ENCODE measurements at places on chromosomes 11 and 22.

GRCh38 chr11:32451808-32452207, 16.5 kb upstream of the WT1 start:
- no peak for DNase-seq

GRCh38 chr11:4433856-4434255, 15.2 kb upstream of the OR52K2 start:
- DNase-seq = no peak

DNA sequence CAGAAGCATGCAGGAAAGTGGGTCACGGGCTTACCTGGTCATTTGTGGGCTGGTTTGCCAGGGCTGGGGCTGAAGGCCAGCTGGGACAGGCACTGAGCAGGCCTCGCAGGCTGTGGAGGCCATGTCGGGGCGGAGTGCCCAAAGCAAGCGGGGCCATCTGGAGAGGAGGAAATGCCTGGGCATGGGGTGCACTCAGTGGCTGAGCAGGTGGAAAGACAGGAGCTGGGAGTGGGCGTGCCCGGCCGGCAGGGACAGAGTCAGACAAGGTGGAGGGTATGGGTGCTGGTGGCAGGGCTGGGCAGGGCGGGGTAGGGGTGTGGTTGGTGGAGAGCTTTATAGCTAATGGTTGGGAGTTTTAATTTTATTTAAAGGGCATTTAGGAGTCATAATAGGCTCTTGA, 27.4 kb downstream of the DAGLA start:
- no peak for DNase-seq

GRCh38 chr11:33461369-33462125, 204.4 kb downstream of the HIPK3 start:
- no peak for DNase-seq

GRCh38 chr22:19515654-19516377, 8.4 kb downstream of the CLDN5 start:
- no peak for DNase-seq

GRCh38 chr11:124875401-124875800, 10.2 kb downstream of the ROBO3 start:
- DNase-seq = no peak

DNA sequence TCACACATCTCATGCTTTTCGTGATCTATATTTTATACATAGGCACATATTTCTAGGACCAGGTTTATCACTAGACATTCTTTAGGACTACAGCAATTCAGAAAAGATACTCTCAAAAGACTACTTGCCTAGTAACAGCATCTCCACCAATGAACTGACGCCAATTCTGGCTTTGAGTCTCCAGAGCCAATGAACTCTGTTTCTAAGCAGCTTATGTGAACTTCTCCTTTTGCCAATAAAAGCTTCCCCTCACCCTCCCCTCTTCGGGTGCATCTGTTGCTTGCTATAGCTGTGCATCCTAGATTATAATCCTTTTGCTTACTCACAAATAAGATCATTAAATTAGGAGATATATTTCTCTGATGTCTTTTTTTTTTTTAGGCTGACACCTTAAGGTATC, 11.4 kb upstream of the ANKK1 start:
- DNase-seq = no peak

DNA sequence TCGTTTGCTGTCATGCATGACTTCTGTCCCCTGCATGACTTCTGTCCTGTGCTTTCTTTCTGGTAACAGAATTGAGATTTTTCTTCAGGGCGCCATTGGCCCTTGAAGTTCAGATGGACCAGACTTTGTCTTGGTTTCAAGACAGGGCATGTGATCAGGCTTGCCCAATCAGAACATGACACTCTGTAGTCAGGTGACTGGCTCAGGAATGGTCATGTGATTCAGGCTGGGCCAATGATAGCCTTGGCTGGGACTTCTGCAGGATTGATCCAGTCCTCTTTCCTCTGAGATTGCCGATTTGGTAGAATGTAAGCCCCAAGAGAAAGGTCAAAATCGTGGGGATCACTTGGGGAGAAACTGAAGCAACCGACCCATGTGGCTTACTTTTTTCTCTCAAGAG, 90.5 kb upstream of the ALX4 start:
- DNase-seq = no peak

DNA sequence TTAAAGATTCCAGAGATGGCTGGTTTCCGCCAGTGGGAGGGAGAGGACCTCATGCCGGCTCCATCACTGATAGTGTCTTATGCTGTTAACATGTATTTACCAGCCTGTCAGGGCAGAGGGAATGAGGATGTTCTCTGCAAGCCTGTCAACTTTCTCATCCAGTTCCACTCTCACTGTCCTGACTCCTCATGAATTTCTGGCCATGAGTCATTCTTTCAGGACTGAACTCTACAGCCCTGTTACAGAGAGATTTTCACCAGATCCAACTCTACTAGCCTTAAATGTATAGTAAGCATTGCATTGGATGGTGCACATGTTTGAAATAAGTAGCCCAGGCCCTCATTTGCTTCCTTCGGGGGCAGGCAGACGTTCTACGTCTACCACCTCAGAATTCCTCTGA, 387.7 kb downstream of the TMEM135 start:
- no peak for DNase-seq

GRCh38 chr22:26851125-26851524, 193.7 kb downstream of the MIAT start:
- no peak for DNase-seq

DNA sequence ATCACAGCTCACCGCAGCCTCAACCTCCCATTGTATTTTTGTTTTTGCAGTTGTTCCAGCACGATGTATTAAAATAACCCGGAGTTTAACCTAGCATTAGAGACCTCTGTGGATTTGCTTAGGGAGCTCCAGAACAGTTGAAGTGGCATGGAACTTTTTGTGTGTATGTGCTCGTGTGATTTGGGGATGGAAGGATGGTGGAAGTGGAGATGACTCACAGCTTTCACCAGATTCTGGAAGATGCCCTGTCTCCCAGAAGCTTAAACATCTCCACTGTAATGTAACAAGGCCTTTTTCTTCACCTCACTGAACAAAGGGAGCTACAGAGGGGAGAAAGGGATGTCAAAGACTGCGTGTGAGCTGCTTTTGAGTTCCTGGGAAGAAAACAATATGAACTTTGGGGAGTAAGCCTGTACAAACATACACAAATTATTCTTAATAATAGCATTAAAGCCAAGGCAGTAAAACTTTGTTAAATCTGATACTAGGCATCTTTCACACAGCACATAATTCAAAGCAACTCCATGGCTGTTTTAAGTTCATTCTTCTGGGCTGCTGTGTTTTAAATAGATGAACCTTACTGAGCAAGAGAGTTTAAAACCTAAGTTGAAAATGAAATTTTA, 226.4 kb downstream of the ADAMTS15 start:
- no peak for DNase-seq

GRCh38 chr11:575313-575995, 816 bp upstream of the PHRF1 start:
- DNase-seq = peak; percentile 47

DNA sequence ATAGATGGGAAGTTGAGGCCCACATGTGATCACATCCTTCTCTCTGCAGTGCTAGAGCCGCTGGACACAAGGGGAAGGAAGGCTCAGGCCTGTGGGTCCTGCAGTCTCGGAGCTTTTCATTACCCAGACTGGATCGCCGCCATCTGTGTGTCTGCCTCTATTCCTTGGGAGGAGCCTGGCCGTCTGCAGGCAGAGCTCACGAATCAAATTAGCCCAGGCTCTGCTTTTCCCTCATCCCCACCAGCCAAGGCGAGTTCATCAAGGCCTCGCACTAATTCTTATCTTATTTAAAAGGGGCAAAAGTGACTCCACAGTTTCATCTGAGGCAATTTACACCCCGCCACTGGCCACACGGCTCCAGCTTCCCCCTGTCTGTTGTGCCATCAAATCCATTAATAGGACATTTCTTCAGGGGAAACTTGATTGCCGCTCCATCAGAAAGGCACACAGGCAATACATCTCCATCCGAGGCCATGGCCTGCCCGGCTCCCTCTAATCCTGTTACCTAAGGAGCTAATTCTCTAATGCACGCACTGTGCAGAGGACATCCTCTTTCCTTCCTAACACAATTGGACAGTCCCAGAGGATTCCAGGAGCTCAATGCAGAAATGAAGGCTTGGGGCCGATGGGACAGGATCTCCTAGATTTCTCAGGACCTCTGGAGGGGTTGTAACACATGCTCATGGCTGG, 3.3 kb upstream of the HTR3A start:
- no peak for DNase-seq

GRCh38 chr11:34492806-34493414, 20.7 kb downstream of the ELF5 start:
- no peak for DNase-seq

GRCh38 chr11:59154610-59155009, 12.0 kb downstream of the FAM111A start:
- no peak for DNase-seq

DNA sequence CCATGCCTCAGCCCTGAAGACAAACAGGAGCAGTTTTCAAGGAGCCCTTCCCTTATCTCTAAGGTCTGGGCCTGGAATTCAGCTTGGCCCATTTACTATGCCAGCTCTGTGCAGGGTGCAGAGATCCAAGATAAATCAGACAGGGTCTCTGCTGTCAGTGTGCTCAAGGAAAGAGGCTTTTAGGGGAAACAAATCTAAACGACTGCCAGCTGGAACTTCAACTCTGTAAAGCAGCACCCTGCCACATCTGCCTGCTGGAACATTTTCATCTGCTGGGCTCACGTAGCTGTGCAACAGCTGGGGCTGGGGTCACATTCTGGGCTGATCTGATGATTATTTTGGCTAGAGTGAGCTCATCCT, 19.8 kb upstream of the EHF start:
- peak; percentile 15 for DNase-seq

GRCh38 chr11:40434926-40435325, 1024.5 kb downstream of the LRRC4C start:
- DNase-seq = no peak

DNA sequence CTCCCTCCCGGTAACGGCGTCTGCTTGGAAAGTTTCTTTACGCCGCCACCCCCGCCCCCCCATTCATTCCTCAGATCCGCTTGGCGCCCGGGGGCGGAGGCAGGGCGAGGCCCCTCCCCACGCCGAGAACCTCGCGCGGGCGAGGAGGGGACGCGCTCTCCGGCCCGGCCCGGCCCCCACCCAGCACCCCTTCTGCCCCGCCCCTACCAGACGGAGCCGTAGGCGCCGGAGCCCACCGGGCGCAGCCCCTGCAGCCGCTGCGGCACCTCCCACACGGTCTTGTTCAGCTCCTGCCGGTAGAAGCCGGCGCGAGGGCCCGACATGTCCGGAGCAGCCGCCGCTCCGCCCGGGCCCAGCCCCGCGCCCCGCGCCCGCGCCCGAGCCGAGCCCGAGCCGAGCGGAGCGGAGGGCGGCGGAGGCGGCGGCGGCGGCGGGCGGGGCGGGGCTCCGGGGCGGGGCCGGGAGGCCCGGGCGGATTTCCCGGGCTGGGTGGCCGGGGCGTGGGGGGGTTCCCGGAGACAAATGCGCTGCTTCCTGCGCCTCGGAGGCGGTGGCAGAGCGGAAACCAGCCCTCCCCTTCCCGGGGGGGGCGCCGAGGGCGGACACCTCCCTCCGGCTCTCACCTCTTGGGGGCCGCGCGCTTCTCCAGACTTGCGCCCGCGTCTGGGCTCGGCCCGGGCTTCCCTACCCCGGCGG, at the start of gene MAPK11:
Gene MAPK11 (minus strand): TSS at position 411 of the 696 bp plus-strand sequence. CDS start 88 bp downstream, at position 323.
- DNase-seq = no peak

GRCh38 chr22:23767673-23768548, at the start of gene CHCHD10:
CHCHD10 (minus strand) TSS chr22:23767972; CDS start chr22:23767874, 98 bp downstream.
- DNase-seq = peak; percentile 78

DNA sequence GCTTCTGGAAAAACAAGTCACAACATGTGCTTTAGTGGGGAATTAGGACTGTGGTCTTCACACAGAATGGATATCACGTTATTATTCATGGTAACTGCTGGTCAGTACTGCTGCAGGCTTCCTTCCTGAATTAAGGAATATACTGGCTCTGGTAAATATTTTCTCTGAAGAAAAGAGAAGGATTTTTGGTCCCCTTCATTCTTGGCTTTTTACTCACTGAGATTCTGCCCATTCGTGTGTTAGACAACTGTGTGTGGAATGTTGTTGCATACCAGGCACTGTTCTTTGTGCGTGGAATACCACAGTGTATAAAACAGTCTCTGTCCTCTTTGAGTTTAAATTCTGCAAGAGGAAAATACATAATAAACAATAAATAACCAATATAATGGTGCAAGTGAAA, 80.3 kb downstream of the ALX4 start:
- DNase-seq = no peak

DNA sequence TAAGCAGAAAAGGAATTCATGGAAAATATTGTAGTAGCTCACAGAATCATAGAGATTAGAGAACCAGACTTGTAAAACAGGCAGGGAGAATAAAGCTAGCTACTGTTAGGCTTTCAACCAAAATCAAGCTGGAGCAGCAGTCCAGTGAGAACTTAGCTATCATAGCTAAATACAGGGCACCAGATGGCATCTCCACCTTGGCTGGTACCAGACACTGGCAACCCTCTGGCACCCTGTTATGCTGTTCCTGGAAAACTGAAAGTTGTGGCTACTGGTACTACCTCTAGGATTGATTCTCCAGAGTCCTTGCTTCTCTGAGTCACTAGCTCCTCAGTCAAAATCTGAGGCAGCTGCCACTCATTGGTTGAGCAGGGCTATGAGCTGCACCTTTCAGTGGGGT, 6.0 kb upstream of the DRD2 start:
- DNase-seq = no peak

GRCh38 chr11:61080526-61080925, 21.8 kb upstream of the CD5 start:
- DNase-seq = no peak

DNA sequence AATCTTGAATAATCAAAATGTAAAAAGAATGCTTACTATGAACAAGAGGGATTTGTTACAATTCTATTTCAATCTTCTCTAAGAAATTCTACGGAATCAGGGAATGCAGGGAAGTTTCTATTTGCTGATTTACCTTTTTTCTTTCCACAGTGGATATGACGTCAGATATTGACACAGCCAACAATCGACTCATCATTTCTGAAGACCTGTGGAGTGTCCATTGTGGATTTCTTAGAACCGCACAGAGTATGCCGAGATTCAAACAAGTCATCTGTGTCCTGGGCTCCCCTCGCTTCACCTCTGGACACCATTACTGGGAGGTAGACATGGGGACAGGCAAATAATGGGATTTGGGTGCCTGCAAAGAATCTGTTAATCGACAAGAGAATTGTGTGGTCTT, 4.1 kb upstream of the RFPL1 start:
- DNase-seq = no peak

DNA sequence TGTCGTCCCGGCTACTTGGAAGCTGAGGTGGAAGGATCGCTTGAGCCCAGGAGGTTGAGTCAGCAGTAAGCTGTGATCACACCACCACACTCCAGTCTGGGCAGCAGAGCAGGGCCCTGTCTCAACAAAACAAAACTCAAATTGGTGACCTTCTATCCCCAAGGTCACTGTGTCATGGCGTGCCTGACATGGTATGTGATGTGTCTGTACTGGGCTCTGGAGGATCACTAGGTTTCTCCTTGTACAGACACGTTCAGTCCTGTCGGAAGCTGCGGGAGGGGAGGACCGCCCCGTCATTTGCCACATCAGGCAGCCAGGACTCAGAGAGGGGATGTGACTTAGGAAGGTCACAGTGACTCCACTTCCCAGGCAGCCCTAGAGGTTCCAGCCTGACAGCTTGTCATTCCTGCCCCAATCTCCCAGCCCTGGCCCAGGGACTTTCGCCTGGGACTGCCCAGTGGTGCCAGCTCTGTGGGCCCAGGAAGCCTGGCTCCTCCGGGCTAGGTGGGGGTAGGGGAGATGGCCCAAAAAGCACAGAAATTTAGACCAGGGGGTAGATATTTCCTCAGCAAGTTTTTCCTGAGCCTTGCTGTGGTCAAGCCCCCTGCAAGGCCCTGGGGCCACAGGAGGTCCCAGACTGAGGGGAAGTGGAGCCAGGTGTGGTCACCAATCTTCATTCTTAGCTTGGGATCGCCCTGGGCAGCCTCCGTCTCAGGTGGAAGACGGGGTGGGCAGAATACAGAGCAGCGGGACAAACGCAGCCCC, 53.2 kb downstream of the TRIOBP start:
- no peak for DNase-seq

GRCh38 chr22:28207281-28208030, 288.4 kb upstream of the PITPNB start:
- no peak for DNase-seq
